ENCODE measurements at places on chromosomes 16 and 17. TPM values are rescaled to one million over a fixed set of nuclear protein-coding genes. Genes with fewer than 3 reads are reported as not detected.

- peak; percentile 24 for DNase-seq
Observed at GRCh38 chr17:50883850-50884438, 17.8 kb upstream of the TOB1 start.

DNA sequence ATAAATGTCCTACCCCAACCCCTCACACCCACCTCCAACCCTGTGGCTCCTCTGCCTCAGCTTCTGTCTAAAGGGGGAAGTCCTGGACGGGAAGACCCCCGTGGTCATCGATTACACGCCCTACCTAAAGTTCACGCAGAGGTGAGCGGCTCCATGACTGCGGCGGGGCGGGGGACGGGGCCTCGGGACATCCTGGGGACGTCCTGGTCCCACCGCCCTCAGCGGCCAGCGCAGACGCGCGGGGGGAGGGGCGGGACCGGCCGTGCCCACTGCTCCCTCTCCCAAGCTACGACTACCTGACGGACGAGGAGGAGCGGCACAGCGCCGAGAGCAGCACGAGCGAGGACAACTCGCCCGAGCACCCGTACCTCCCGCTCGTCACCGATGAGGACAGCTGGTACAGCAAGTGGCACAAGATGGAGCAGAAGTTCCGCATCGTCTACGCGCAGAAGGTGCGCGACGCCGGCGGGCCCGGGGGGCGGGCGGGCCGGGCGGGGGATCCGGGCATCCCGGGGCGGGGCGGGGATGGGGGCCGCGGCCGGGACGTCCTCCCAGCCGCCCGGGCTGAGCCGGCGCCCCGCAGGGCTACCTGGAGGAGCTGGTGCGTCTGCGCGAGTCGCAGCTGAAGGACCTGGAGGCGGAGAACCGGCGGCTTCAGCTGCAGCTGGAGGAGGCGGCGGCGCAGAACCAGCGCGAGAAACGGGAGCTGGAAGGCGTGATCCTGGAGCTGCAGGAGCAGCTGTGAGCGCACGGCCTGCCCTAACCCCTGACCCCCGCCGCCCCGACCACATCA, 6.7 kb downstream of the RUNDC3A start:
- DNase-seq = peak; percentile 88

DNA sequence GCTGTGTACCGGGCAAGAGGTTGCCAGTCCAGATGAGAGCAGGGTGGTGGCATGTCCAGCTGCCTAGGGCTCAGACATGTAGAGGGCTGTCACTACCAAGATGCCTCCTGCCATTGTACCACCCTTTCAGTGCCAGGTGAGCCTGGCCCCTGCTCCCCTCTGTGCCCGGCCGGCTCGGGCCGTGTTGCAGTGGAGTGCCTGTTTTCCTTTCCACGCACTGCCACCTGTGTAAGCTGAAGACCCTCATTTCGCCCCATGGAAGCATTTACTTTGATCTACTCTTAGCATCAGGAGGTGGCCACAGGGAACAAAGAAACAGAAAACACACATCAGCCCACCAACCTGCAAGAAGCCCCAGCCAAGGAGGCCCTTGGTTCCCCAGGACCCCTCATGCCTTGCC, 4.6 kb upstream of the RBFOX3 start:
- DNase-seq = no peak

- peak; percentile 88 for DNase-seq
Observed at GRCh38 chr17:1484676-1485422, 7.6 kb downstream of the MYO1C start.

- DNase-seq = no peak
Observed at GRCh38 chr17:411421-412120, 59.0 kb upstream of the RPH3AL start.

DNA sequence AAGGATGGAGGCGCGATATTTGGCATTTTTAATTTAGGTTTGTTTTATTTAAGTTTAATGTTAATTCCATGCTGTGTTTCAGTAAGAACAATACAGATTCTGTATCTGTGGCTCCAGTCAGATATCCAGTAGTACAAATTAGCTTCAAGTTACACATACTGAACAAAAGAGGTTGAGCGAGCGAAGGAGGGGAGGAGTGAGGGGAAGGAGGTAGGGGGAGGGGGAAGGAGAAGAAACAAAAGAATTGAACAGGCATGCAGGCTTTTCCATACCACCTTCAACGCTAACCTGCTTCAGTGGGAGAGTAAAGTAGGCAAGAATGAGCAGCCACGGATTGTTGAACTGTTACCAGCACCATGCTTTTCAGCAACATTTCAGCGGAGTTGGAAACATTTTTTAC, 55.5 kb downstream of the YWHAE start:
- no peak for DNase-seq

- DNase-seq = no peak
Observed at GRCh38 chr17:31788956-31789355, 70.1 kb downstream of the COPRS start.

- peak; percentile 81 for DNase-seq
Observed at GRCh38 chr16:5036228-5037156, 2.8 kb upstream of the NAGPA start.

DNA sequence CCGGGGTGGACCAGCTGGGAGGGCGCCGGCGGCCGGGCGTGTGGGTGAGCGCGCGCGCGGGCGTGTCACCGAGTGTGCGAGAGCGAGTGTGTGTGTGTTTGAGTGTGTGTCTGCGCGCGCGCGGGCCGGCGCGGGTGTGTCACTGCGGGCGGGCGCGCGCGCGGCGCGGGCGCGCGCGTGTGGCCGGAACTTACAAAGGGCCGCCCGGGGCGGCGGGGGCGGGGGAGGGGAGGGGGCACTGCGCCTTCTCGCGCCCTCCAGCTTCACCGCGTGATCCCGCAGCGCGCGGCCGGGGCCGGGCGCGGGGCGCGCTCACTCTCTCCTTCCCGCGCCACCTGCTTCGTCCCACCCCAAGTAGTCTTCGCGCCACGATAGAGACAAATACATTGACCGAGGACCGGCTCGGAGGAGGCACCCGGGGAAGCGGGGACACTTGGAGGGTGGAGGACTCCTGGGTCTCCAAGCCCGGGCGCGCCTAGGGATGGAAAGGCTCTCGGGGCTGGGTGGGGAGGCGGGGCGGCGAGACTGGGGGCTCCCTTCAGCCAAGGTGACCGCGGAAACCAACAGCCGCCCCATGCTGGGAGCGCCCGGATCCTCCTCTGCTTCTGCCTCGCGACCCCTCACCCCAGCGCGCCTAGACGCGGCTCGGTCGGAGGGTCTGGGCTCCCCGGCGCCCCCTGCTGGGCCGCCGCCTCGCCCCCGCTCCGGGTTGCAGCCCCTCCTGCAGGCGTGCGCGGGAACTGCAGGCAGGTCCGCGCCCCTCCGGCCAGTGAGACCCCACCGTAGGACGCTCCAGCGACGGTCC, at the start of gene SRCIN1:
Gene SRCIN1, minus strand, starts transcription at position 112 of the 805 bp plus-strand sequence. CDS start 247 bp downstream, outside the sequence.
- peak; percentile 80 for DNase-seq

DNA sequence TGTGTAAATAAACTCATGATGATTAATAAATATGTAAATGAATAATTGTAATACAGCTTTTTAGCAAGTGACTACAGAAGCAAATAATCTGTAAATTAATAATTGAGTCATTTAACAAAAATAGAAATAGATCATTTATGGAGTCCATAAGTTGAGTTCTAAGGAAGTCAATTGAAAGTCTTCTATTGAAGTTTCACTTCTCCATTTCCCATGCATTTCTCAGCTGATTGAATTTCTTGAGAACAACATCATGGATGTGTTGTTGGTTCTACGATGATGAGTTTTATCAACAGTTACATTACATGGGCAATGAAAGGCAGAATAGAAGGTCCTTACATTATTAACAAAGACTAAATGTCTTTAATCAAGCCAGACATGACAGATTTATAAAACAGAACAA, 290.4 kb downstream of the MAP2K6 start:
- no peak for DNase-seq

DNA sequence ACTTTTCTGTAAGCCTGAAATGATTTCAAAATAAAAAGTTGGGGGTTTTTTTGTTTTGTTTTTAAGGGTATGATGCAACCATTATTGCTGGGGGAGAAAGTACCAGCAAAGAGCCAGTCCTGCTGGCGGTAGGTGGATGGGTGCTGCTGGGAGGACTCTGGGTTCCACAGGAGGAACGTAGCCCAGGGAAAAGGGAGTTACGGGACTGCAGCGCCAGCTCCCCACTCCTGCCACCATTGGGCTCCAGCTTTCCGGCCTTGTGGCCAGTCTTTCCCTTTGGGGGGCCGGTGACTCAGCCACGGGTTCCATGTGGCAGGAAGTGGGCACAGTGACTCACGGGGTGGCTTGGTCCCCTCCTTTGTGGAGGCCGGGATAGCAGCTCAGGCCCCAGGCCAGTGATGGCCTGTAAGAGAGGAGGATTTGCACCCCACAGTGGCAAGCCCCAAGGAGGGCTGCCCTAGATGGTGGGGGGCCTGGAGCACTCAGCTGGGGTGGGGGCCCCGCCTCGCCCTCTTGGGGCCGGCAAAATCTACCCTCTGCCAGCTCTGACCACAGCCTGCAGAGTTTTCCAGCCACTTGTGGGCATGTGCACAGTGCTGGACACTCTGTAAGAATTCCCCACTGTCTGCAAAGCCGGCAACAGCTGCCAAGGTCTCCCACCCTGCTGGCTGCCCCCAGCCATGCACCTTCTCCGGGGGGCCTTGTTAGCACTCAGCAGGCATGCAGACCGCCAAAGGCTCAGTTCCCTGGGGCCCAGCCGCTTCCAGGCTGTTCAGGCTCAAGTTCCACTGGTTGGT, 30.4 kb downstream of the SOCS3 start:
- DNase-seq = no peak

DNA sequence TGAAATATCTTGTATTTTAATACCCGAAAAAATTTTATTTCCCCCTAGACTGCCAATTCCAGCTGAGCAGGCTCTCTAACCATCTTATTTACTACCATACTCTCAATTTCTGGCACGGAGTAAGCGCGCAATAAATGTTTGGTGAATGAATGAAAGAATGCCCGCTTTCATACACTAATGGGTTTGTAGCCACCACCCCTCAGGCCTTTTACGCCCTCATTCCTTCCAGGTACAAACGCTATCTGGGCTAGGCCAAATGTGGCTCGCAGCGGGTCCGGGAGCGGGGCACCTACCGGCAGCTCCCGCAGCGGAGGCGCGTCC, 536 bp upstream of the PLD2 start:
- DNase-seq = no peak

DNA sequence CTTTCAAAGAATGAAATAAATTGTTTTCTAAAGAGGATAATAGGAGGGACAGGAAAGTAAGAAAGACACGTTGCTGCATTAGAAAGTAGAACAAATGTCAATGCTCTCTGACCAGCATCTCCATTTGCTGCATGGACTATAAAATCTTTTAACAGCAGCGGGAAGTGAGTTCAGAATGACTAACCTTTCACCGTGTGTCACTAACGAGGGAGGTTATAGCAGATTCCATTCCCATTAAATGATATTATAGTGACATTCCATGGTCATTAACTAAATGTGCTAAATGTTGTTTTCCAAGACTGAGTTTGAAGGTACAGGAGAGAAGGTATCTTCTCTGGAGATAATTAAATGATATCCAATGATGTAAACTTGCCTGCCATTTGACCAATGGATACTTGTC, 127.1 kb upstream of the HS3ST3A1 start:
- no peak for DNase-seq

GRCh38 chr17:41773731-41774193, 12.7 kb downstream of the JUP start:
- DNase-seq = no peak

- DNase-seq = no peak
Observed at GRCh38 chr17:40268141-40268712, 19.5 kb upstream of the CDC6 start.

GRCh38 chr17:7388856-7389255, 5.5 kb downstream of the PLSCR3 start:
- DNase-seq = no peak

- DNase-seq = no peak
Observed at GRCh38 chr17:72134608-72135394, 14.0 kb downstream of the SOX9 start.

DNA sequence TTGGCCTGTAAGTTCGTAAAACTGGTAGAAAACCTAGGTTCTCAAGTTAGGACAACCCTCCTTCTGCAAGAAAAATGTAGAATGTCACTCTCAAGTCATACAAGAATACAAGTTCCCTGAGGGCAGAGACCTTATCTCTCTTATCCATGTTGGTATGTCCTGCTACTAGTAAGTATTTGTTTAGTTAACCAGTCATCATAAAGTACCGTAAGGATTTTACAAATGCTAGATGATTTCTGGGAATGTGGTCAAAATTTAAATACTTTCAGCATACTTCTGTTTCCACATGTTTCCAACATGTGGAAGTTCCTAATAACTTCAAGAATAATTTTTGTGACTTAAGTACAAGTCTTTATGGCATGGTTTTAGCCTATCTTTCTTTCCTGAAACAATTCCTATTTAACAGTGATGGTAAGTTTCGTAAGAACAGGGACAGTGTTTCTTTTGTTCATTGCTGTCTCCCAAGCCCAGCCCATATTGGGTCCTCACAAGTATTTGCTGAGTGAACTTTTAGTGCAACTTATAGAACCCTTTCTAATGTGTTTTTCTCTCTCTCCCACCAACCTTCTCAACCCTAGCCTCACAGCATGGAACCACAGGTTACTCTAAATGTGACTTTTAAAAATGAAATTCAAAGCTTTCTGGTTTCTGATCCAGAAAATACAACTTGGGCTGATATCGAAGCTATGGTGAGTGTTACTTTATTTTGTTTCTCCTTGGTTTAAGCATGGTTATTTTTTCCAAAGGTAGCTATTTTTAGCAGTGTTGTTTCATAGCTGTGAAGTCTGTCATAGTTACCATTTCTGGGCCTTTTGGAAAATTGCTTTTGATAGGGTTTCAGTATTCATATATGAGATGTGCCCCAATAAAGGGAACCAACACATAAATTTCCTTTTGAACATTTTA, 4.5 kb downstream of the NBR1 start:
- DNase-seq = no peak

DNA sequence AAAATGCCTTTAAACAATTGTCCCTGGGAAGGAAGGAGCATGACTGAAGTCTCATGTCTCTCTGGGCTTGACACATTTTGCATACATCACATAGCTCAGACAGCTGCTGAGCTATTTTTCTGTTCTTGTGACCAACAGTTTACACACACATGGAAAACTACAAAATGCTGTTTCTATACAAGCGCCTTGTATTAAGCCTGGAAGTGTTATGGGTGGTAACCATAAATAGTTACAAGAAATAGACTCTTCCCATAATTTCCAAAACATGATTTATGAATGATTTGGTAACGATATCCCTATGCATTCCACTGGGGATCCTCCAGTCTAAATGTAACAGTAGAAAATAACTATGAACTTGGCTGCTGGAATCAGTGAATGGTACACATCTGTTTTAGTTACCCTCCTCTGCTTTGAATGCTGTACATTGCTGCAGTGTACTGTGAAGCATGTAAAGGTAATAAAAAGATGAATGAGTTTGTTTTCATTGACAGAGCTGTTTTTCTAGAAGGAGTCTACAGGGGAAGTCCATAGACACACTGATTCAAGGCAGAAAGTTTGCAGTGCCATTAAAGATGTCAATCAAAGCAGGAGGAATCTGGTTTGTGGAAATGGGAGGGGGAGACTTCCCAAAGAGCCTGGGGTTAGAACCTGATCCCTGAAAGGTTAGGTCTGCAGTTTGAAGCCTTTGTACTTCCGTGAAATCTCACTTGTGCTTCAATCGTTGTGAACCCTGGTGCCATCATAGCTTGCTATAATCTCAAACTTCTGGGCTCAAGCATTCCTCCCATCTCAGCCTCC, 5.0 kb downstream of the ACSF2 start:
- no peak for DNase-seq

GRCh38 chr17:27635275-27635823, 4.4 kb downstream of the LGALS9 start:
- no peak for DNase-seq

Gene CBFB
- 84.3 TPM for total RNA-seq

Gene MYH2
- total RNA-seq = 0.68 TPM

Gene TBC1D3C
- not detected for total RNA-seq

Gene TP53TG3B
- not detected for total RNA-seq

Gene RHBDL1
- total RNA-seq = 7.6 TPM
